ENCODE measurements at places on chromosomes 3 and 15.

DNA sequence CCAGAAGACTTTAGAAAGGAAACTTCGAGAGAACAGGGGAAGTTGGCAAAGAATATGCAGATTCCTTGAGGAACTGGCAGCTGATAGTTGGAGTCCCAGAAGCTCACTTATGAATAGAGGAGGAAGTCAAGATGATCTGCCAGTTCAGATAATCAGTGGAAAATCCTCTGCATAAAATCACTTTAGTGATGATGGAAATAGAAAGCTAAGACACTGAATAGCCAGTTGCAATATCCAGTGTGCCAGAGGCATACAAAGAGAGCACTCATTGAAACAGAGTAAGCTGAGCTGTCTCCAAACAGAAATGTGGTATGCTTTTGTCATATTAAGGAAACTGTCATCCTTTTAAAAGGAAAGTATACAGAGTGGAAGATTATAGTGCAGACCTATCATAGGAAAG is 1207.6 kb downstream of the OTOL1 start:
- no peak for DNase-seq

GRCh38 chr3:46400000-46400734 is 6.7 kb downstream of the CCR5AS start:
- no peak for DNase-seq

- DNase-seq, result no peak
These were observed 799.3 kb downstream of the DIPK2A start for GRCh38 chr3:144770915-144771351.

- DNase-seq, result no peak
These were observed 559.6 kb downstream of the MCTP2 start for GRCh38 chr15:94791008-94791407.

- no peak for DNase-seq
These were observed 7.0 kb upstream of the JMJD7 start for GRCh38 chr15:41820791-41821423.

DNA sequence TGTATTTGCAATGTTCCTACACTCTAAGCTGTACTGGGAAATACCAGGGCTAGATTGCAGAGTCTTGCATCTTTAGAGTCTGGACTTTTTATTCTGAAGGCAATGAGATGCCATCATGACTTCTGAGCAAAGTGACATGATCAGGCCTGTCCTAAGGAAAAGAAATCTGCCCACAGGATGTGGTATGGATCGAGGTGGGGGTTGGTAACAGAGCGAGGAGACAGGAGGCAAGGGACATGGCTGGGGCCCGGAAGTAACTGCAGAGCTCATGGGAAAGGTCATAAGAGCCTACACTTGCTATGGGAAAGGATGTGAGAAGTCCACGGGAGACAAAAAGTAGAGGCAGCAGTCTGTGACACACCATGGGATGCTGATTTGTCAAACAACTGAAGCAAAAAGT is 121.5 kb downstream of the OXNAD1 start:
- DNase-seq, result no peak

DNA sequence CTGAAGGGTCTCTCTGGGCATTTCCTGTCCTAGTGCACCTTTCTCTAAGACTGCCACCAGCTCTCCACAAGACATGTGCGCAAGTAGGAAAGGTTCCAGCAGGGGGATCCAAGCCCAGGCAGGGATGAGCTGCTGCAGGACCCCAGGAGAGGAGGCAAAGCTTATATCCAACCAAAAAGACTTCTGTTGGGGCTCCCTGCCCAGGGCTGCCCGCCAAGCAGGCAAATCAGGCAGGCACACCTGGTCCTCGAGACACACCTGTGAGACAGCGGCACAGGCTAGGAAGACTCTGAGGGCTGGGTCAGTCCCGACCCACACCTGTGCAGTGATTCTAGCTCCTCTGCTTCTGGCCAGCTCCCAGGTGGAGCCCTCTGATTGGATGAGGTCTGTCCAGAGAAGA is 80.6 kb downstream of the MYLK start:
- no peak for DNase-seq

GRCh38 chr3:107822308-107822707 is 268.5 kb downstream of the CD47 start:
- DNase-seq, result no peak

DNA sequence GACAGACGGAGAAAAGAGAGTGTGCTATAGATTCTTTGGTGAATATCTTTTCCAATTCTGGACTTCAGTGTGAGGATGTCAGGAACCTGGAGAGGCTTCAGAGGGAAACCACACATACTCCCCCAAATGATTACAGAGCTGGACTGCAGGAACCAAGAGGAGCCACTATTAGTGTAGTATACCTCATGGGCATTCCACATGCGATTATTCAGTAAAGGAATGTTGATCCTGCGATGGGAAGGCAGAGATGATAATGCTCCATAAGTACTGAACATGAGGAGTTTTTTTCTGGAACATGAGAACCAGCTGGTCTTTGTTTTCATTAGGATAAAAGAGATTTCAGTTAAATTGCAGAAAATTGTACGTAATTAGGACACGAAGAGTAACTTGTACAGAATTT is 18.7 kb downstream of the STARD9 start:
- no peak for DNase-seq

Measured in GF-D8 (cell line).